HepG2 (cell line): ENCODE measurements at places on chromosomes 12 and 14.
A peak's percentile ranks its signal among the peaks of the same experiment; 100 is the strongest.

DNA sequence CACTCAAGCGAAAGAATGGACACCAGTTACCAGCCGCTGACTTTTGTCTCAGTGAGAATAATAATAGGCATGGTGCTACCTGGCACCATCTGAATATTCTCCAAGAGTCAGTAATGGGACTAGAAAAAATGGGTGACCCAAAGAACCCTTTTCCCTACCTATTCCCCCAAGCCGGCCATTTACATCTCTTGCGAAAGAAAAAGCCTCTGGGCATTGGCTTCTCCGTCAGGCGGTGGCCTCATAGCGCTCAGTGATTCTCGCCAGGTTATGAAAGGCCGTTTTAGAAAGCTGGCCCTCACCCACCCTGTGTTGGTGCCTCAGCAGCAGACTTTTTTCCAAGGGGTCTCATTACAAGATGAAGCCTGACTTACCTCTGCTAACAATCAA lies 523 bp upstream of the SLC6A15 start:
- no peak for DNase-seq

DNA sequence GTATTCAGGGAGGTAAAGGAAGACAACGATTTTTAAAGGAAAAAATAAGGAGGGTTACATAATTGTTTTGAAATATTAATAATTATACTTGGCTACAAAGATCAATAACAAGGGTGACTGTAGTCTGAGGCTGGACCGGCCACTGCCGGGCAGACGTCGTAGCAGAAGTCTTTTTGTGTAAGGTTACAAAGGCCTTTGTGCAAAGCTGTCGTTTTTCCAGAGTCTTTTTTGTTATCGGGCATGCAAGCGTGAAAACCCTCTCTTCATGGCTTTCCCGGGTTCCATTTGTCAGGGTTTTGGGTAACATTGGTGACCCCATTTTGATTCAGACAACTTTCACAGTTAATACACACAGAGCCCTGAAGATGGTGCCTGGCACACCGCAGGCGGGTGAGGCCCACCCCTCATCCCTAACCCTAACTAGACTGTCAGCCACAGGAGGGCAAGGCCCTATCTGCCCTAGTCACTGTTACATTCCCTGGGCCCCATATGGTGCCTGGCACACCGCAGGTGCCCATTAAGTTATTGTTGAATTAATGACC lies 31.3 kb downstream of the RILPL1 start:
- DNase-seq, result no peak

DNA sequence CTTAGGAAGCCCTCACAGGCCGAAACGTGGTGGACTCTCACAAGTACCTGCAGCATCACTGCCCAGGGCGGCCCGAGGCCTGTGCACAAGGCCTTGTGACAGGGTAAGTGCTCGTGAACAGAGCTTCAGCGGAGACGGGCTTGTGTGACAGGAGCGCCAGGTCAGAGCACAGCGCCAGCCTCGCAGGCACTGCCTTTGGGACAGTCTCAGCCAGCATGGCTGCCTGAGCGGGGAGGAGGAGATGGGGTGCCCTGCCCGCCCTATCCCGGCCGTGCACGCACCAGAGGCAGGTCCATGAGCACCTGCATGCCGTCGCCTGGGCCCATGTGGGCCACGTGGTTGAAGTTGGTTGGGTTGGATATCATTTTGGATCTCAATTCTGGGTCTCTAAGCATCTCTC lies 16.9 kb downstream of the AMN start:
- DNase-seq, result no peak

GRCh38 chr12:53244337-53244736 lies 12.3 kb upstream of the RARG start:
- DNase-seq, result no peak

- DNase-seq, result no peak
These were observed 23.4 kb upstream of the FSCB start for GRCh38 chr14:44530475-44530874.

DNA sequence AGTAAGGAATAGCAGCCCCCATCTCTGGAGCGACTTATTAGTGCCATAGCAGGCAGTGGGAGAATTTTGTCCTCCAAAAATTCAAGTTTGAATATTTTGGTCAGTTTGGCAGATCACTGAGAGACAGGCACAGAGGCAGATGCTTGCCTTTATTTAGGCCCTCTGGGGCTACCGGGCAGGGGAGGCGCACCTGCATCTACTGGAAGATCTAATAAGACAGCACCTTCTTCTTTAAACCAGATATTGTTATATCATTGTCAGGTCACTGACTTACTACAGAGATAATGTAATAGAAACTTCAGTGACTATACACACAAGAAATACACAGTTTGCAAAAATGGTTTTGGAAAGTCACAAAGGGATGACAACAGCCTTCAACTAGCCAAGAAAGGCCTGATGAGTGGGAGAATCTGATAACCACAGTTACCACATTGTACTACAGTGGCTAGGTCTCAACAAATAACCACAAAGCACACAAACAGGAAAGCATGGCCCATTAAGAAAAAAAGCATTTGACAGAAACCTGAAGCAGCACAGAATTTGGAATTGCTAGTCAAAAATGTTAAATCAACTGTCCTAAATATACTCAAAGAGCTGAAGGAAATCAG lies 56.8 kb downstream of the CDK17 start:
- no peak for DNase-seq

GRCh38 chr12:119154435-119154818 lies 24.3 kb upstream of the HSPB8 start:
- DNase-seq, result no peak

DNA sequence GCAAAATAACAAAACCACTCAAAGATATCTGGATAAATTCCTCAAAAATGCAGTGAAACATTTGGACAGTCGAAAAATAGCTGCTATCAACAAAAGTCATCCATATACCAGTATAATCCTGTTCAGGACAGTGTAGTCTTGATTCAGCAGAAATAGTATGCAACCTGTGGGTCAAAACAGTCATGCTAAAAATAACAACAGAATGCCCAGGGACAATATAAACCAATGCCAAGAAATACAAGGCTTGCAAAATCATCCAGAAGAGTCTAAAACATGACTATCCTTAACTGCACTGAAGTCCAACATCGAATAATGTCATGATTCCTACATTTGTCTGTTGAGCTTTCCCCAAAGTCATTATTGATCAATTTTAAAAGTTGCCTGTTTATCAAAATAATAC lies 425.9 kb downstream of the FSCB start:
- DNase-seq, result no peak

DNA sequence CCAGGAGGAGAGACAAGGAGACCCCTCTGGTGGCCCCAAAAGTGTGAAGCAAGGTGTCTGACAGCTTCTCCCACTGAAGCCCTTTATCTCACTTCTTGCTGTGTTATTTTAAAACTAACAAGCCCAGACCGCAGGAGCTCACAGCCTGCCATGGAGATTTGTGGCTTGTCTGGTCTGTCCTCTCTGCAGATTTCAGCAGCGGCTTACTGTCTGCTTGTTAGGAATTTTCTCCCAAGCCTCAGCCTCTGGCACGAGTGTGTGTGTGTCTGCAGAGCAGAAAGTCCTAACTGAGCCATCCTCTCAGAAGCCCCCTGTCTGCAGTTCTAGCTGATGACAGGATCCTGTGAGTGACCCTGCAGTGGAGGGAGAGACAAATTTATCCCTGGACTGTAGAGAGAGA lies 87.9 kb upstream of the HSPB8 start:
- no peak for DNase-seq

DNA sequence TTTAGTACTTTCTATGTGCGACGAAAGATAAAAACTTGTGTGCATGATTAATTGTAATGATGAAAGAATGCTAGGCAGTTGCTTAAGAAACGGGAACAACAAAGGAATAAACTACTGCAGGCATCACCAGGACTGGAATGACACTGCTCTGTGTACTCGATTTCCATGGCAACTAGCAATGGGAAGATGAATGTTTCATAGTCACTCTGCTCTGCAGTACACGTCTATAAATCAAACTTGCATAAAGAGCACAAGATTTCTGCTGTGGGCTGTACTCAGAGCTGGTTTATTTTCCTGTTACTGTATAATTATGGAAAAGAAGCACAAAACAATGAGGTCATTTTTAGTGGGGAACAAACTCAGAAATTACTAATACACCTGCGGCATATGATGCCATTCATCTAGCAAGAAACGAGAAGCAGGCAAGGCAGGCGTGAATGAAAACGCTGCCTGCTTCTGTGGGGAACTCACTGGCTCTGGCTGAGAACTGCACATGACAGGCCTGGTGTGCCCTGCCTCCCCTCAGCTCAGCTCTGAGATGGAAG lies 41.8 kb downstream of the EFCAB11 start:
- peak; percentile 59 for DNase-seq

DNA sequence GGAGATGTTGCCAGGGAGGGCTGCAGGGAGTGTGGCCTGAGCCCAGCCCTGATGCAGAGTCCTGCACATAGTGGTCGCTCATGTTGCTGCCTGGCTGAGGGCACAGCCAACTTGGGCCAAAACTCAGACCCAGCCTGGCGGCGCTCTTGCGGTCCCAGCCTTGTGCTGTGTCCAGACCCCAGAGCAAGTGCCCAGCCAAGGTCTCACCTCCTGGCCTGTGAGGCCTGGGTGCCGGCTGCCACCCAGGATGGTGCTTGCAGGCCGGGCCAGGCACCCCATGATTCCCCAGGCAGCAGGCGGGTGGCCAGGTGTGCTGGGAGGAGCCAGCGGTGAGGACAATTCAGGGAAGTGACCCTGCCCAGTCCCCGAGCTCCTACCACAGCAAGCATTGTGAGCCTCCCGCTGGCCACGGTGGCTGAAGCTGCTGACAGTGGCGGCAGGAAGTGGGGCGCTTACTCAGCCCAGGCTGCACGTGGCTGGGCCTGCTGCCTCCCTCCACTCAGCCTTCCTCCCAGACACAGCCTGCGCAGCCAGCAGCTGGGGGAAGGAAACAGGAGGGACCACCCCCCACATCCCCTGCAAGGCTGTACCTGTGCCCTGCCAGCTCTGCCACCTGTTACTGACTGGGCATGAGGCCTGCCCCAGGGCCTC lies 17.7 kb upstream of the PGF start:
- DNase-seq, result no peak

- no peak for DNase-seq
These were observed 158.0 kb upstream of the CAND1 start for GRCh38 chr12:67111182-67111581.

GRCh38 chr14:67675219-67675582 lies 769 bp upstream of the VTI1B start:
- no peak for DNase-seq

DNA sequence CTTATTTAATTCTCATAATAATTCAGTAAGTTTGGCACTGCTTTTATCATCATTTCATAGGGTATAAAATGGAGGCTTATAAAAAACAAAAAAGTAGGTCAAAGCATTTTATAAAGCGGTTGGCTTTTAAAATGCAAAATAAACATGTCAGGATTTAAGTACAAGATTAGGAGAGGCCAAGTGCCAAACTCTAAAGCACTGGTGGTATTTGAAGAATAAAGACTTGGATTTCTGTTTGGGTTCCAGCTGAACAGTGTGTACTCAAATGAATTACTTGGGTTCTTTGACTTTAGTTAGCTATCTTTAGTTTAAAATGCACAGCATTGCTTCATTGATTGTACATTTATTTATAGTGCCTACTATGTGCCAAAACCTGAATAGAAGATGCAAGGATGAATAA lies 966.6 kb upstream of the SEL1L start:
- no peak for DNase-seq

- DNase-seq, result no peak
These were observed 11.9 kb upstream of the ATP5F1B start for GRCh38 chr12:56657416-56658379.
